ENCODE measurements at places on chromosomes 3 and 15. TPM values are rescaled to one million over a fixed set of nuclear protein-coding genes. Genes with fewer than 3 reads are reported as not detected.

GRCh38 chr3:175702956-175703355 is 843.8 kb downstream of the NAALADL2 start:
- no peaks in the 10 kb centered on the region for H3K27me3 ChIP-seq
- no peak overlapping the region for H3K4me3 ChIP-seq
- DNase-seq, result no peak
- no peak overlapping the region for H3K27ac ChIP-seq
- H3K36me3 ChIP-seq, result no peaks in the 10 kb centered on the region
- no peaks in the 10 kb centered on the region for H3K4me1 ChIP-seq

GRCh38 chr3:150605998-150606641 is 3.0 kb downstream of the SELENOT start:
- no peaks in the 10 kb centered on the region for H3K27me3 ChIP-seq
- no peak overlapping the region for H3K27ac ChIP-seq
- no peak overlapping the region for H3K4me3 ChIP-seq

DNA sequence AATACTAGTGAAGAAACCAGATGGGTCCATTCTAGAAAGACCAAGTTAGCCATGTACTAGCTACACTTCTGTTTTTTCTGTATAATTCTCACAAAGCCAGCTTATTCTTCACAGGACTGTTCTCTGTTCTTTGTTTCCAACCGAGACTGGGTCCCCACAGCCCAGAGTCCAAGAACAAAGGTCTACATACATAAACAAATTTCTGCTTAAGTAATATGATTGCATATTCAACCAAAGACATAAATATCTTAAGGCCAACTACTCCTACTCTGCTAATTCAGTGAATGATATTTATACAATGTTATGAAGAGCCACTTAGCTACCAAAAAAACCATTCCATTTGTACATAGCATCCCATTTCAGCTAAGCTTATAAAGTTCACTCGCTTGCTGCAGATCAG is 299.8 kb upstream of the CCDC54 start:
- H3K27me3 ChIP-seq, result no peaks in the 10 kb centered on the region
- no peak for DNase-seq
- H3K27ac ChIP-seq, result no peak overlapping the region
- no peak overlapping the region for H3K4me3 ChIP-seq
- H3K36me3 ChIP-seq, result no peaks in the 10 kb centered on the region
- no peaks in the 10 kb centered on the region for H3K4me1 ChIP-seq

- H3K4me1 ChIP-seq, result no peaks in the 10 kb centered on the region
- no peak overlapping the region for H3K4me3 ChIP-seq
- H3K27me3 ChIP-seq, result no peaks in the 10 kb centered on the region
- DNase-seq, result no peak
Observed at GRCh38 chr15:29121907-29122306, 147.7 kb downstream of the NSMCE3 start.

DNA sequence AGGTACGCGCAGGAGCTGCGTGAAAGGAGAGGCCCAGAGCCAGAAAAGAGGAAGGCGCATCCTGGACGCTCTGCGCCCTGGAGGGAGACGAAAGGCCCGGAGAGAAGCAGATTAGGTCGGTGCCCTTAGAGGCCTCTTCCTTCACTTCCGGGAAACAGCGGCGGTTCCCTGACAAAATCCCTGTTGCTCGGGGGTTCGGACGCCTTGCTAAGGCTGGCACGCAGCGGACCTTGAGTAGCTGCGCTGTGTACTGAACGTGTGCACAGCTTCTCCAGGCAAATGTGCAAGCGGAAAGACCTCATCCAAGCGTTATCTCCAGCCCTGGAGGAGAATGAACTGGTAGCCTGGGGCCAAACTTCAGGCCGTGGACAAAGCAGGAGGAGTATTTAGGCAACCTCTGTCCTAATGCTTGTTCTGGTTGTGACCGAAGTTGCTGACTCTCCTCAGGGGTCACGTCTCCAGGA is 3.0 kb upstream of the SOX14 start:
- no peak for DNase-seq
- no peaks in the 10 kb centered on the region for H3K36me3 ChIP-seq
- H3K27ac ChIP-seq, result no peak overlapping the region
- no peak overlapping the region for H3K4me3 ChIP-seq
- no peaks in the 10 kb centered on the region for H3K4me1 ChIP-seq

DNA sequence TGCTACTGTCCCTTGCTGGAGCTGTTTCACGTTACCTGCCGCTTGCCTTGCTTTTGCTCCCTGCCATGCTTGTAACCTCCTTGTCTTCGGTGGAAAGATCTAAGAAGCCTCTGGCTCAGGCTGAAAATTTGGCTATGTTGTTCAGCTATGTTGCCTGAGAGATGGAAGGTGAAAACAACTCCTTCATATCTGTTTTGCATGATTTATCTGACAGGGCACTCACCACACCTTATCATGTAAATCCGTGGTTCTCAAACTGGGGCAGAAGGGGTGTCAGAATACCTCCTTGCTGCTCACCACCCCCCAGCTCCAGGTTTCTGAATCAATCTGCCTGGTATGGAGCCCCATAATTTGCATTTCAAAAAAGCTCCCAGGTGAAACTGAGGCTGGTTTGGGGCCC is 6.5 kb upstream of the CORO2B start:
- no peaks in the 10 kb centered on the region for H3K4me1 ChIP-seq
- peaks cover 22% of the 10 kb centered on the region for H3K27me3 ChIP-seq
- H3K27ac ChIP-seq, result no peak overlapping the region
- DNase-seq, result no peak

DNA sequence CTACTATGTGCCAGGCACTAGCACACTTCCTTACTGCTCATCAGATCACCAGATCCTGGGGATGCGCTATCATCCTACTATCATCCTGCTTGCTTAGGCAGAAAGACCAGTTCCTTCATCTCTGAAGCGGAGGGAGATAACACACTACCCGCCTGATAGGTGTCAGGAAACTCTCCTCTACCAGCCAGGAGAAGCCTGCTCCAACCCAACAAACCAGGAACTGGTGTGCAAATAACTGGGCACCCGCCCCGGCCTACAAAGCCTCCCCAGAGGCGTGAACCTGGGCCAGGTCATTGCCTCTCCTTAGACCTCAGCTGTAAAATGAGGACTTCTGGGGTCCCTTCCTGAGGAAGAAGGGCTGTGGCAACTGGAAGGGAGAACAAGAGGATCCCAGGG is 61.5 kb downstream of the HOMER2 start:
- no peaks in the 10 kb centered on the region for H3K36me3 ChIP-seq
- H3K27ac ChIP-seq, result no peak overlapping the region
- no peaks in the 10 kb centered on the region for H3K4me1 ChIP-seq

- no peaks in the 10 kb centered on the region for H3K36me3 ChIP-seq
- peak overlapping the region; percentile 99 for H3K4me3 ChIP-seq
- no peaks in the 10 kb centered on the region for H3K4me1 ChIP-seq
- no peaks in the 10 kb centered on the region for H3K27me3 ChIP-seq
- H3K27ac ChIP-seq, result no peak overlapping the region
- no peak for DNase-seq
Observed at GRCh38 chr3:44509393-44509921, 32.0 kb upstream of the ZNF445 start.

DNA sequence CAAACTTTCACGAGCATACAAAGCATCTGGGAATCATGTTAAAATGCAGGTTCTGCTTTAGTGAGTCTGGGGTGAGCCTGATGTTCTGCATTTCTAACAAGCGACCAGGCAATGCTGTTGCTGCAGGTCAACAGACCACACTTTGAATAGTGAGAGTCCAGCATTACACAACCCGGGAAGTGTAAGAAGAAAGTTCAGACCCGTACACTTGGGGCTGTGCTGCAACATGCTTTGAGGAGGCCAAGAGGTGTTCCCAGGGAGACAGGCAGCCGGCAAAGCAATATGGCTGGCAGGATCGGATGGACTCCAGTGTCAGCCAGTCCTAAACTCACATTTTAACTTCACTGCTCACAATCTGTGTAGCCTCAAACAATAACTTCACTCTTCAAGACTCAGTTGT is 134.2 kb downstream of the LIPC start:
- H3K27me3 ChIP-seq, result no peaks in the 10 kb centered on the region
- H3K27ac ChIP-seq, result no peak overlapping the region

DNA sequence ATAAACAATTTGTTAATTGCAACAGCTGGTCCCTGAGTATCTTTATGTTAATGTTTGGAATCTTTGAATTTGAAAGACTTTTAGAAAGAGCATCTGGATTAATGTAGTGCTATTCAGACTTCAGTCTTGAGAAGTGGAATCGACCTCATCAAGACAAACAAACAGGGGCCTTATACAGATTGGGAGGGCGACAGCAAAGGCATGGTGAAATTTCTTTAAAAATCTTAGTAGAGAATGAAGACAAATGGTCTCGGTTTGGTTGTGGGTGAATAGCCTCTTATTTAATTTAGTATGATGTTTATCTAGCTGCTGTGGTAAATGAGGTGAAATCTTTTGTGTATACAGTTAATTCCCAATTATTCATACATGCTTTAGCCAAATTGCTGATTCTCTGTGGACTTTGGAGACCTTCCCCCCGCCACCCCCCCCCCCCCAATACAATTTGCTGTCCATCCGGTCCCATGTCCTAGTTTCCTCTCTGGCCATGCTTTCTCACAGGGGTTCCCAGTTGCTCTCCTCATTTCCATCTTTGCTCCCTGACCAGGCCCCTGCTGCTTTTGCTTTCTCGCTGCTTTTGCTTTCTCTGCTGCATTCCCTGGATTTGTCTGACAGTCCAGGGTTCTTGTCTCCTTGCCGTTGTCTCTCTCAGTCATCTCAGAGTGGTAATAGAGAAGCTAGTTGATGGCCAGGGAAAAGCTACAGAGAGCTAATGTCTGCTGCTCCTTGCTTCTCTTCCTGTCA is 135.3 kb downstream of the FNDC3B start:
- H3K4me3 ChIP-seq, result no peak overlapping the region
- peak; percentile 49 for DNase-seq
- H3K36me3 ChIP-seq, result no peaks in the 10 kb centered on the region
- peaks cover 20% of the 10 kb centered on the region for H3K4me1 ChIP-seq
- H3K27ac ChIP-seq, result no peak overlapping the region

GRCh38 chr15:24898715-24899272 is 56.0 kb upstream of the SNRPN start:
- H3K4me1 ChIP-seq, result no peaks in the 10 kb centered on the region
- no peaks in the 10 kb centered on the region for H3K27me3 ChIP-seq
- DNase-seq, result no peak
- H3K4me3 ChIP-seq, result no peak overlapping the region

DNA sequence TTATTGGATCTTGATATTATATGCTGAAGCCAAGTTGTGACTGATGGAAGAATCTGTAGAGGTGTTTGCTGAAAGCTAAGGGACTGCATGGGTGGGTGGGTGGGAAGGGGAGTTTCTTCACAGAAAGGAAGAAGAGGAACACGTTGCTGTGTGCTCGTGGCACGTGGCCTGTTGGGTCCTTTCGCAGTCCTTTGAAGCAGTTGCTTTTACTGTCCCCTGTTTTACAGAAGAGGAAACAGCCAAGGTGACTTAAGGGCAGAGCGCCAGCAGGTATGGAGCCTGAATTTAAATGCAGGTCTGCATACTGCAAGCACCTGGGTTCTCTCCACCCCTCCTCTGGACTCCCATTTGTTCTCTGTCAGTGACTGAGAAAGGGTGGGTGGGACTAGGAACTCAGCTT is 59.4 kb upstream of the PRR23C start:
- no peaks in the 10 kb centered on the region for H3K4me1 ChIP-seq
- DNase-seq, result no peak

DNA sequence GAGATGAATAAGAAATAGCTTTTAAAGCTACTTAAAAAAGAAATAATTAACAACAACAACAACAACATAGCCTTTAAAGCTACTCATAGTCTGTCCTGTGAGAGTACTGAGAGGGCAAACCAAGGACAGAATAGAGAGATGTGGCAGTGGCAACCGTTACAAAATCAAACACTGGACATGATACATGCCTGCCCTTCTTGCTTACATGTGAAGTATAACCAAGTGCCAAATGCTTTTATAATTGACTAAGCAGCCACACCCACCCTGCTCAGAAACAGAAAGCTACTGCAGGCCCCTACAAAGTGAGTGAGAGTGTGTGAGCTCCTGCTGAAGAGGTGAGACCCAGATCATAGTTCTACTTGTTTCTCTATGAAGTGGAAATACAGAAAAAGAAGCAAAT is 38.4 kb downstream of the NDUFB4 start:
- H3K27ac ChIP-seq, result no peak overlapping the region
- no peaks in the 10 kb centered on the region for H3K36me3 ChIP-seq
- H3K27me3 ChIP-seq, result no peaks in the 10 kb centered on the region
- DNase-seq, result peak; percentile 8

- no peak overlapping the region for H3K27ac ChIP-seq
- no peaks in the 10 kb centered on the region for H3K4me1 ChIP-seq
- H3K27me3 ChIP-seq, result no peaks in the 10 kb centered on the region
- H3K36me3 ChIP-seq, result no peaks in the 10 kb centered on the region
- H3K4me3 ChIP-seq, result peak overlapping the region; percentile 11
- DNase-seq, result no peak
Observed at GRCh38 chr3:152202976-152203626, 65.6 kb upstream of the MBNL1 start.

DNA sequence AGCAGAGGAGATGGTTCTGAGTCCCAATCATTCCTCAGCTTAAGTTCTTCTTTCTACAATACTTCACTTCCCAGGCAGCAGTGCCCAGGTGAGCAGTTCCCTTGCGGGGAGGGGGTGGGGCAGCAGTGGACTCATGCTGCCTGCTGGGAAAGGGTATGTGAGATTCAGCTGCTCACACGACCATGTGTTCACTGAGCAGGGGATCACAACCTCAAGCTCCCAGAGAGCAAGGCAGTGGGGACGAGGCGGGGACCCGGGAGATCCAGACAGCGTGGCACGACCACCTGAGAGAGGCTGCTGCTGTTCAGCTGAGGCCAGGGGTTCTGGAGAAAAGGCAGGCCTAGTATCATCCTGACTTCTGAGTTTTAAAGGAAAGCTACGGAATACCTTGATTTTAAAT is 166.6 kb downstream of the XXYLT1 start:
- H3K27ac ChIP-seq, result no peak overlapping the region
- H3K4me3 ChIP-seq, result no peak overlapping the region
- no peaks in the 10 kb centered on the region for H3K27me3 ChIP-seq
- H3K36me3 ChIP-seq, result no peaks in the 10 kb centered on the region

- no peak overlapping the region for H3K4me3 ChIP-seq
- H3K27me3 ChIP-seq, result no peaks in the 10 kb centered on the region
- H3K27ac ChIP-seq, result no peak overlapping the region
- no peaks in the 10 kb centered on the region for H3K4me1 ChIP-seq
- no peak for DNase-seq
Observed at GRCh38 chr3:135337192-135337591, 542.1 kb downstream of the EPHB1 start.

GRCh38 chr3:59573911-59574310 is 524.1 kb upstream of the CFAP20DC start:
- H3K36me3 ChIP-seq, result no peaks in the 10 kb centered on the region
- H3K27ac ChIP-seq, result no peak overlapping the region
- no peaks in the 10 kb centered on the region for H3K27me3 ChIP-seq

- H3K27ac ChIP-seq, result no peak overlapping the region
- H3K4me3 ChIP-seq, result no peak overlapping the region
- H3K27me3 ChIP-seq, result peaks cover 18% of the 10 kb centered on the region
- DNase-seq, result no peak
Observed at GRCh38 chr15:89450076-89451006, 46.0 kb downstream of the RHCG start.

The C2CD4A gene
- total RNA-seq, result not detected

The ZNF662 gene
- 3.3 TPM for total RNA-seq

The SERINC4 gene
- total RNA-seq, result under 0.01 TPM

The MRAS gene
- 48.0 TPM for total RNA-seq

The CNTN6 gene
- not detected for total RNA-seq

The FEZF2 gene
- total RNA-seq, result not detected

The TRIM42 gene
- total RNA-seq, result not detected

The CHRNA3 gene
- not detected for total RNA-seq

The HCLS1 gene
- 0.51 TPM for total RNA-seq

The PEX11A gene
- 15.9 TPM for total RNA-seq
